ENCODE measurements at places on chromosomes 16 and 17.

GRCh38 chr16:56411123-56411522 is 14.2 kb downstream of the AMFR start:
- no peak for DNase-seq

GRCh38 chr16:68074850-68075555 is 10.2 kb upstream of the NFATC3 start:
- peak; percentile 32 for DNase-seq

- no peak for DNase-seq
Measured at GRCh38 chr17:78425429-78425828, 47.0 kb downstream of the PGS1 start.

GRCh38 chr17:70624211-70624610 is 454.9 kb downstream of the KCNJ2 start:
- DNase-seq: peak; percentile 36

DNA sequence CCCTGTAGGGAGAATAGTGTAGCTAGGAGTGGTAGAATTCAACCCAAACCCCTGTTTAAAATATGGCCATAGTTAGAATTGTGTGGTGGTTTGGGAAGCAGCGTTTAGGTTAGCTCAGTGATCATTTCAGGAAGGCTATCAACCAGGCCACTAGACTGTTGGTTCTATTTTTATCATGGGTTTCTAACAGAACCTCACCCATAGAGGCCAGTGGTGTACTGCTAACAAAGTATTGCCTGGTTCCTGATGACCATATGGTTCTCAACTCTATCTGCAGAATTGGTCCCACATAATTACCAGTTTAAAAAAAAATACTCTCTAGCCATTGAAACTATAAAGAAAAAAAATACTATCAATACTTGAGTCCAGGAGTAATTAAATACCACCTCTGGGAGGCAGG is 70.5 kb upstream of the RASL10B start:
- DNase-seq: no peak

DNA sequence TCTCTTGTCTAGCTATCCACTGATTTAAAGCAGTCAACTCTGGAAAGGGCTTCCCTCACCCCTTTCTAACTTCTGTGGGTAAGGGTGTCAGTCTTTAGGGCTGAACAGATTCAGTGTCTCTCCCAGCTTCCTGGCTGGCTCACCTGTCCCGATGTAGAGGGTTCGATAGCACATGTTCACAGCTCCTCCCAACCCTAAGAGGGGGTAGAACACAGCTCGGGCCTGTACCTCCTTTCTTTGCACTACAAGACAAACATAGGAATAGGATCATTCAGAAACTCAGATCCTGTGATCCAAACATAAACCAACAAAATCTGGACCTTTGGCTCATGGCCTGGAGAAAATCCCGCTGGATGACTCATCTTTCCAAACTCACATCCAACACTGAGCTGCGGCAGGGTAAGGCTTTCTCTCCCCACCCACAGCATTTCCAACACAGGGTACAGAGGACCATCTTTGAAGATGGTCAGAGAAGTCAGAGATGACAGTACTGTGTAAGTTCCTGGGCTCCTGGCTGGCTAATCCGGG is 5.8 kb upstream of the DHRS13 start:
- DNase-seq: no peak

- no peak for DNase-seq
Measured at GRCh38 chr17:67280279-67280678, 35.3 kb upstream of the HELZ start.

DNA sequence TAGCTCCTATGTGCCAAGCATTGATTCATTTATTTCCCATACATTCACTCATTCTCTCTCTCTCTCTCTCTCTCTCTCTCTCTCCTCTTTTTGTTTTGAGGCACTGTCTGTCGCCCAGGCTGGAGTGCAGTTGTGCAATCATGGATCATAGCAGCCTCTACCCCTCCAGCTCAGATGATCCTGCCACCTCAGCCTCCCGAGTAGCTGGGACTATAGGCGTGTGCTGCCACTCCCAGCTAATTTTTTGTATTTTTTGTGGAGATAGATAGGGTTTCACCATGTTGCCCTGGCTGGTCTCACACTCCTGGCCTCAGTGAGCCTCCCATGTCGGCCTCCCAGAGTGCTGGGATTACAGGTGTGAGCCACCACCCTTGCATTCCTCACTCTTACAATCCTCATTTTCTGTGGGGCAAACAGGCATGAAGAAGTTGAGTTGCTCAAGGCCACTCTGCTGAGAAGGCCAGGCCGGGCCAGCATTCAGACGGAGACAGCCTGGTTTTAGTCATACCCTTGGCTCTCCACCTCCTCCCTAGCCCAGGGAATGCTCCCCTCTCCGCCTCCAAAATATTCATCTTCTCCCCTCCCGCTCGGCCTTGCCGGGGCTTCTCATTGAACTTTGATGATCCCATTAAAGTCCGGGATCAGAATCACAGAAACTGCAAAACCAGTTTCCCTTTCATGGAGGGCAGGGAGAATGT is 765 bp upstream of the PRM2 start:
- no peak for DNase-seq

- DNase-seq: no peak
Measured at GRCh38 chr16:14015033-14015432, 56.1 kb upstream of the MRTFB start.

GRCh38 chr17:77107506-77108433 is 33.0 kb upstream of the SEC14L1 start:
- no peak for DNase-seq

GRCh38 chr16:69367980-69368379 is 16.4 kb upstream of the TMED6 start:
- no peak for DNase-seq

- no peak for DNase-seq
Measured at GRCh38 chr16:6512512-6512911, 820.1 kb upstream of the RBFOX1 start.

GRCh38 chr16:85170590-85171003 is 58.3 kb upstream of the CIBAR2 start:
- no peak for DNase-seq

DNA sequence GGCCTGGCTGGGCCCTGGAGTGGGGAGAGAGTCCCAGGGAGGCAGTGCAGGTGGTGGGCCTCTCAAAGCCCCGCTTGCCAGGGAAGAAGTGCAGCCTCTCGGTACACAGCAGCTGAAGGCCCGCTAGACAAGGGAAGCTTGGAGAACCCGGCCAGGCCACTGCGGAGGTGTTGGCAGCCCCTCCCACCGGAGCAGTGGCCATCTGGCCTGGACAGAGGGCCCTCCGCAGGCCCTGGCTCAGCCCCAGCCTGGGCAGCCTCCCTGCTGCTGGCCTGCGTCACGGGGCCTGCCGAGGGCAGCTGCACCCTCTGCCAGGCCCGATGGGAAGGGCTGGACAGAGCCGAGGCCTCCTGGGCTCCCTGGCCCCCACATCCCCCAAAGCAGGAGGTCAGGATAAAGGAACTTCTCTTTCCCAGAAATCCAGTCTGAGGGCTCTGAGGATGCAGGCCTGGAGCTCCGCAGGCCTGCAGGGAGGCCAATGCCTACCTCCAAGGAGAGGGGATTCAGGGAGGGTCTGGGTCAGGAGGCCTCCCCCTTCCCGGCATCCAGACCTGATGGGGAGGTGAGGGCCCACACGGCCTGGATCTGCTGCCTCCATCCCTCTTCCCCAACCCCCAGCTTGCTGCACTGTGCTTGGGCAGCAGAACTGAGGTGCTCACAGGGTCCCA is 4.3 kb downstream of the SPPL2C start:
- no peak for DNase-seq

DNA sequence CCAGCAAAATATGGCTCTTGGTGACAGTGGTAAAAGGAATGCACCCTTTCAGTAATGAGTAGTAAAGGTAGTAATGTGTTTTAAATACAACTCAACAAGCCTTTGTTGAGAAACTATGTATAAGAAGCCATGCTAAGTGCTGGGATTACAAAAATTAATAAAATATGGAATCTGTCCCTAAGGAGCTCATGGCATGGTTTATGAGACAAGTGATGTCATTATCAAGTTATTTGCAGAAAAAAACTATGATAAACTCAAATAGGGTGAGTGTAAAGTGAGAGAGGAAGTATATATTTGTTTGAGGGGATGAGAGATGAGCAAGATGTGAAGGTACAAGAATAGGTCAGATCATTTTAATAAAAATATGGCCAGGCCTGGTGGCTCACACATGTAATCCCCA is 76.9 kb downstream of the NF1 start:
- no peak for DNase-seq

DNA sequence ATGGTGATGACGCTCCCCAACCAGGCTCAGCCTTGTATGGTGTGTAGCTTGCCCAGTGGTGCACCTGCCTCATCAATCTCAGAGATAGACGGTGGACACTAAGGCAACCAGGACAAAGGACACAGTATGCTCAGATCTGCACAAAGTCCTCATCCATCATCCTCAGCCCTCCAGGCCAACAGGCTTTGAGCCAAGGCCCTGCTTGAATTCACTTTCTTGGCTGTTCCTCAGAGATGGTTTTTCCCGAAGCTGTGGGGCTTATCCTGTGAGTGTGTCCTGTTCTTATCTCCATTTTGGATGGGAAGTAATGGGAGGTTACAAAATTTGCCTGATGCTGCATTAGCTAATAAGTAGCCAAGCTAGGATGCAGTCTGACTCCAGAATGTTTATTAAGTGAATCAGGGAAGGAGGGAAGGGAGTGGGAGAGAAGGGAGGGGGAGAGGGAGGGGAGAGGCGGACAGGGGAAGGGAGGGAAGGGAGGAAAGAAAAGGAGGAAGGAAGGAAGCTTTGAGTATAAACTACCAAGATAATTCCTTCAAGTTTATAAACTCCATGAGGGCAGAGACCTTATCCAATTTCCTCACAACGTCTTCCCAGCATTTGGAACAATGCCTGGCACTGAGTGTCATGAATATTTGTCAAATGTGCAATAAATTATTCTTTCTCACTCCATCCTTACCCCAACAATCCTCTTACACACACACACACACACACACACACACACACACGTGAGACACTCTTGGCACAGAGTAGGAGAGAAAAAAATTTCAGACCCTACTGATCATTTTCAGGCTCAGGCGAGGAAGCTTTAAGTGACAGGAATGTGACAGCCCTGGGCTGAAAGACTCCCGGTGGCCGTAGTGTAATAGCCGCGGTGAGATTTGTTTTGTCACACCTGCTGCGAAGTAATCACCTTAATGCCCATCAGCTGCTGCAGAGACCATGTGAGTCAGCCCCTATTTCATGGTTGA is 84.3 kb downstream of the BMERB1 start:
- no peak for DNase-seq

- DNase-seq: no peak
Measured at GRCh38 chr17:41615454-41615853, 2.9 kb upstream of the KRT16 start.

DNA sequence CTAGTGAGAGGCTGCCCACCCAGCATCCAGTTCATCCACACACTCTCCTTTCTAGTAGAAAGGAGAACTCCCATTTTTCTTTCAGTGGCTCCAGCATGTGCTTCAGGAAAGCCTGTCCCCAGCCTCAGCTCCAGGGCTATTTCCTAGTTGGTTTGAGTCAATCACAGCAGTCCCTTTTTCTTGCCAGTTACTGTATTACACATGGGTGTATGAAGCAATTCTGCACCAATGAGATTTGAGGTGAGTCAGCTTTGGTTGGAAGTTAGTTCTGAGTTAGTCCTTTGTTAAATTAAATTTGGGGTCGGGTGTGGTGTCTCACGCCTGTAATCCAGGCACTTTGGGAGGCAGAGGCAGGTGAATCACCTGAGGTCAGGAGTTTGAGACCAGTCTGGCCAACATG is 24.8 kb downstream of the RAD51D start:
- peak; percentile 73 for DNase-seq

DNA sequence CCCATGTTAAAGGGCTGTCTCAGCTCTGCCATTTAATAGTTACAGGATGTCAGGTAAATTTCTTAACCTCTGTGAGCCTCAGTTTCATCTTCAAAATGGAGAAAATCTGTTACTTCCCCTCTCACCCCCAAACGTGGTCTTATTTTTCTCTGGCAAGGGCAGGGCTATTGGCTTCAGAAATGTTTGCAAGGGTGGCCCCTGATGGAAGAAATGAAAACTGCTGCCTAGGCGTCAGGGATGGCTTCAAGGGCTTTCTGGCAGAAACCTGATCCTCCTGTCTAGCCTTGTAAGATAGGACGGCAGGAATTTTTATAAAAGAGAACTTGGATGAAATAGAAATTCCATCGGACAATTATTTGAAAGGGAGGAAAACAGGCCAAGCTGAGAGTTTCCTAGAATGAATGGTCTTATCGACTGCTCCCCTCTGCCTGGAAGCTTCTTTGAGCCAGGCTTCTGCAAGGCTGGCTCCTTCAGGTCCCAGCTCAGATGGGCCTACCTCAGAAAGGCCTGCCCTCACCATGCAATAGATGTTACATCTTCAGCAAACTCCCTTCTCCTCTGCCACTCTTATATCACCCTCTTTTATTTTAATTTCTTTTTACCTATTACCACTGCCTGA is 43.0 kb upstream of the TANGO6 start:
- peak; percentile 65 for DNase-seq

GRCh38 chr17:7878234-7878633 is 10.4 kb upstream of the CHD3 start:
- no peak for DNase-seq

DNA sequence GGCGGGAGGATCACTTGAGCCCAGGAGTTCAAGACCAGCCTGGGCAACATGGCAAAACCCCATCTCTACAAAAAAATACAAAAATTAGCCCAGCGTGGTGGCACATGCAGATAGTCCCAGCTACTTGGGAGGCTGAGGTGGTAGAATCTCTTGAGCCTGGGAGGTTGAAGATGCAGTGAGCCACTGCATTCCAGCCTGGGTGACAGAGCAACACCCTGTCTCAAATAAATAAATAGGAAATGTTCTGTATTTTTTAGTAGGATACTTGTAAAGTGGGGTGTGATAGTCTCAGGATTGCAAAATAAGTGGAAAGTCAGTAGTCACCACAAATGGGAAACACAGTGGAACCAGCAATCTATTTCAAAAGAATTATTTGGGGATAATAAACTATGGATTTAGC is 4.0 kb downstream of the RSPRY1 start:
- DNase-seq: no peak

DNA sequence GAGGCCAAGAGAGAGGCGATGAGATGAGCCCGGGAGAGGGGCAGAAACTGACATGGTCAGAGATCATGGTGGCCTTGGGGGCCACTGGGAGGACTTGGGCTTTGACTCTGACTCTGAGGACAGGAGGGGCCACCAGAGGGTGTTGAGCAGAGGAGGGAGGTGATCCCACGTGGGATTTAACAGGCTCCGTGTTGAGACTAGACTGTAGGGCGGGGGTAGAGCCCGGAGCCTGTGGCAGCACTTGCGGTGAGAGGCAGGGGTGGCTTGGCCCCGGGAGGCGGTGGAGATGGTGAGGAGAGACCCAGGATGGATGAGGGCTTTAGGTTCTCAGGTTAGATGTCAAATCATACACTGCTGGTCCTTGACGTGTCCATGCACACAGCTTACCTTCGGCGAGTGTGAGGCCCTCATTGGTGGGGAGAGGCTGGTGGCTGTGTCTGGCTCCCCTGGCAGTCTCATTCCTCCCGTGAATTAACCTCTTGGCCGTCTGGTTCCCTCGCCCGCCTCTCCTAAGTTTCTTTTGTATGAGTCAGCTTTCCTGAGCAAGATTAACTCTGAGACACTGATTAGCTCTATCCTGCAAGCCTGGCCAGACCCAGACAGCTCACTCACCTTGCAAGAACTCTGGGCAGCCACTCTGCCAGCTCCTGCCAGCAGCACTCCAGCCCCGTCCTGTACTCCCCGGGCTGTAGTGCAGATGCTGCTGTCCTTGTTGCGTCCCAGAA is 39.7 kb downstream of the VPS35L start:
- no peak for DNase-seq

- DNase-seq: no peak
Measured at GRCh38 chr16:11392041-11392581, 46.9 kb downstream of the RMI2 start.

GRCh38 chr17:76480632-76481031 is 13.2 kb downstream of the AANAT start:
- DNase-seq: peak; percentile 56
